ENCODE measurements at places on chromosomes 6 and 20.

- DNase-seq: no peak
- H3K4me1 ChIP-seq: peaks cover 8% of the 10 kb centered on the region
- no peak overlapping the region for H3K27ac ChIP-seq
- H3K4me3 ChIP-seq: no peak overlapping the region
- H3K27me3 ChIP-seq: no peaks in the 10 kb centered on the region
These were observed 8.0 kb upstream of the MYLK2 start for GRCh38 chr20:31811198-31811597.

DNA sequence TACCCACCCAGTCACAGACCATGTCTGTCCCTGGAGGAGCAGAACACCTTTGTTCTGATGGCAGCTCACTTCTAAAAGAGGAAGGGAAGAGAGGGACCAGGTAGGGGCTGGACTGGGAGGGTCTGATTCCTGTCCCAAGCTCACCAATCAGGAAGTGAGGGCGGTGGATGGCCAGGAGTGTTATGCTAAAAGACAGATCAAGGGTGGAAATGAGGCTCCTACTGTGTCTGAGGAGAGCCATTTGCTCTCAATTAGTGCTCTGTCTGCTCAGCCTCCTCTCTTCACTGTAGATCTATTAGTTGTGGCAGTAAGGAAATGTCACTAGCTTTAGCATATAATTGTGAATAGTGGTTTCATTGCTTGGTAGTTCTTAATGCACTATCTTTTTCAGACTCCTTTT lies 72.5 kb downstream of the ARMC2 start:
- H3K27me3 ChIP-seq: no peaks in the 10 kb centered on the region
- H3K4me1 ChIP-seq: peaks cover 39% of the 10 kb centered on the region
- DNase-seq: peak; percentile 86
- no peak overlapping the region for H3K27ac ChIP-seq

- no peaks in the 10 kb centered on the region for H3K36me3 ChIP-seq
- H3K27ac ChIP-seq: no peak overlapping the region
- no peak for DNase-seq
- H3K27me3 ChIP-seq: no peaks in the 10 kb centered on the region
These were observed 329.8 kb downstream of the KIF16B start for GRCh38 chr20:16243470-16243869.

- no peaks in the 10 kb centered on the region for H3K36me3 ChIP-seq
- H3K27ac ChIP-seq: 0 out of 2 replicates have a peak overlapping the region, but pooled peaks have one; percentile 23
- peaks cover 27% of the 10 kb centered on the region for H3K4me1 ChIP-seq
- no peak overlapping the region for H3K4me3 ChIP-seq
- DNase-seq: peak; percentile 31
These were observed 115.2 kb upstream of the RUNX2 start for GRCh38 chr6:45212976-45213375.

GRCh38 chr20:21465799-21466198 lies 48.1 kb downstream of the NKX2-2 start:
- DNase-seq: no peak
- H3K4me3 ChIP-seq: no peak overlapping the region
- H3K36me3 ChIP-seq: no peaks in the 10 kb centered on the region
- no peaks in the 10 kb centered on the region for H3K27me3 ChIP-seq
- H3K27ac ChIP-seq: no peak overlapping the region

- no peak overlapping the region for H3K4me3 ChIP-seq
- peaks cover 30% of the 10 kb centered on the region for H3K4me1 ChIP-seq
- no peak overlapping the region for H3K27ac ChIP-seq
- no peak for DNase-seq
- no peaks in the 10 kb centered on the region for H3K36me3 ChIP-seq
- H3K27me3 ChIP-seq: no peaks in the 10 kb centered on the region
These were observed 2.1 kb downstream of the DEF6 start for GRCh38 chr6:35299674-35300073.

DNA sequence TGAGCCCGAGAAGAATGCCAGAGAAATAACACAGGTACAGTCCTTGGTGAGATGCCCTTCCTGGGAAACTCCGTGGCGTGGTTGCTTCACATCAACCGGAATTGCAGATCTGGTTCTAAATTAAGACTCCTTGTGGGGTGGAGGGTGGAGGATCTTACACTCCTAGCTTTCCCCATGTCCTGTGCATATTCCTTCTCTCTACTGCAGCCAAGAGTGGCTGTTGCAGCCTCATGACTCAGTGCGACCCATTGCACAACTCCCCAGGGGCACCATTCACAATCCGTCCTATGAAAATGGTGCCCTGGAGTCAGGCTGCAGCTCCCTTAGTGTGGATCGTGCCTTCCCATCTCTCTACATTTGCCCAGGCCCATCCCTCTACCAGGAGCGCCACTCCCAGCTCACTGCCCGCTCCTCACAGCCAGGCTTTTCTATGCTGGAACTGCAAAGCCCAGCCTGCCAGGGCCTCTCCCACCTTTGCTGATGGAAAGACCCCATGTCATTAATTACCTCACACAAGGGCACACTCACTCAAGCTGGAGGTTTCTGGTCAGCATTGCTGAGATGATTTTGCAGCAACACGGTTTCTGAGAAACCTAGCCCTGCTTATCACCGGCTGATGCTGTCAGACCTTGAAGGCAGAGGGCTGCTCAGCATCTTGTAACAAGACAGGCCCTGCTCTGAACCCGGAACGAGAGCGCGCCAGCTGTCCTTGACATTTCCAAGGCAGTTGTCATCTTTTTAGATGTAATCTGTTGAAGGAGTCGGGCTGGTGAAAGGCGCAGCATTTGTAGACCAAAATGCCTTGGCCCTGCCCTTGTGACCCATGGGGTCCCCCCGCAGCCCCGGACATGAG lies 39.7 kb downstream of the SIRPA start:
- no peak overlapping the region for H3K4me3 ChIP-seq
- H3K27ac ChIP-seq: no peak overlapping the region
- no peaks in the 10 kb centered on the region for H3K4me1 ChIP-seq
- no peak for DNase-seq
- H3K27me3 ChIP-seq: no peaks in the 10 kb centered on the region

- no peak for DNase-seq
- no peak overlapping the region for H3K27ac ChIP-seq
- no peaks in the 10 kb centered on the region for H3K27me3 ChIP-seq
- no peaks in the 10 kb centered on the region for H3K36me3 ChIP-seq
These were observed 86.8 kb upstream of the AFDN start for GRCh38 chr6:167739721-167740475.

DNA sequence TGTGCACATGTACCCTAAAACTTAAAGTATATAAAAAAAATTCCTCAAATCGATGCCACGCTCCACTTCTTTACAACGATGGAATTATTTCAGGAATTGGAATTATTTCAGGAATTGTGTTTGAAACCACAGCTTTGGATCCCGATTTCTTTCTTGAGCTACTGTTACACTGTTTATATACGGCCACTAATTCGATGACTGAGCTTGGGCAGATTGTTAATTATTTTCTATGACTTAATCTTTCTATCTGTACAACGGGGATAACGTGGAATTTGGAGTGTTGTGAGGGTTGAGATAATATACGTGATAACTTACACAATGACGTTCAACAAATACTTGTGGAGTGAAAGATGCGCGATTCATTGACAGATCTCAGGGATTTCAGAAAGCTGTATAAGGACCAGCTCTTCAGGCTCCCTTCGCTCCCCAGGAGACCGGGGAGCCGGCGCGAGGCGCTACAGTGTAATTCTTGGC lies 171.3 kb downstream of the SLC16A10 start:
- H3K36me3 ChIP-seq: 0 out of 2 replicates have a peak, but pooled peaks cover under 1% of the 10 kb centered on the region
- H3K4me3 ChIP-seq: peak overlapping the region; percentile 17
- H3K27ac ChIP-seq: no peak overlapping the region
- no peak for DNase-seq

GRCh38 chr20:32558526-32558925 lies 26.6 kb downstream of the NOL4L start:
- DNase-seq: no peak
- no peaks in the 10 kb centered on the region for H3K27me3 ChIP-seq
- no peak overlapping the region for H3K27ac ChIP-seq

DNA sequence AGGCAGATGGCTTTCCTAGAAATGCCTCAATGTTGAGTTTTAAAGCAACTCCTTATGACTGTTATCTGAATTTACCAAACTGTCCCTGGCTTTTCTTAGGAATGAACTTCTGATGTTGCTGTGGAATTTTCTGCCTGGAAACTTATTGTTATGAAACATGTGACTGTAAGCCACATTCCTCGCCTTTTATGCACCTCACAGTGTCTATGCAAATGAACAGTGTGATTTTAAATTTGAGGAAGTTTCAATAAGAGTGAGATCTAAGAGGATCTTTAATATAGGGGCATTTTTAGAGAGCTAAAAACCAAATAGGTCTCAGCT lies 2.4 kb upstream of the CCR6 start:
- H3K27me3 ChIP-seq: no peaks in the 10 kb centered on the region
- H3K4me1 ChIP-seq: no peaks in the 10 kb centered on the region
- no peak overlapping the region for H3K4me3 ChIP-seq
- no peak for DNase-seq
- H3K36me3 ChIP-seq: no peaks in the 10 kb centered on the region
- H3K27ac ChIP-seq: no peak overlapping the region

GRCh38 chr20:18743665-18744440 lies 69.7 kb upstream of the SCP2D1 start:
- H3K4me1 ChIP-seq: peaks cover 8% of the 10 kb centered on the region
- no peaks in the 10 kb centered on the region for H3K36me3 ChIP-seq
- H3K27ac ChIP-seq: no peak overlapping the region

DNA sequence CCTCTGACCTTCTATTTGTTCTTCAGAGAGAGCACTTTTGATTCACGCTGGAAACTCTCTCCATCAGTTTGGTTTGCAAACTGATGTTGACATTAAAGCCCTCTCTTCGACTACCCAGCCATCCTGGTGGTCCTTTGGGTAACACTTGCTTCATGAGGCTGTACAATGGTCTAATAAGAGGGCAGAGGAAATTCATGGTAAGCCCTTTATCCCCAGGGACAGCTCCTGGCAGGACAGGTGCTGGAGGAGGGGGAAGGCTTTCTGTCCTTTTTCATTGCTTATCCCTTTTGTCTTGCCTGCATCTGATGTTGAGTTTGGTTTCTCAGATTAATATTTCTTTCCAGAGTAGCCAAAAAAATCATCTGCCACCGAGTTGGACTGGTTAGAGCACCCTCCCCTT lies 52.1 kb upstream of the CD93 start:
- DNase-seq: no peak
- H3K4me1 ChIP-seq: no peaks in the 10 kb centered on the region

GRCh38 chr6:117547688-117548621 lies 54.4 kb downstream of the GOPC start:
- peak; percentile 84 for DNase-seq
- H3K4me3 ChIP-seq: peak overlapping the region; percentile 65
- H3K27ac ChIP-seq: no peak overlapping the region
- no peaks in the 10 kb centered on the region for H3K36me3 ChIP-seq
- peaks cover 25% of the 10 kb centered on the region for H3K27me3 ChIP-seq

DNA sequence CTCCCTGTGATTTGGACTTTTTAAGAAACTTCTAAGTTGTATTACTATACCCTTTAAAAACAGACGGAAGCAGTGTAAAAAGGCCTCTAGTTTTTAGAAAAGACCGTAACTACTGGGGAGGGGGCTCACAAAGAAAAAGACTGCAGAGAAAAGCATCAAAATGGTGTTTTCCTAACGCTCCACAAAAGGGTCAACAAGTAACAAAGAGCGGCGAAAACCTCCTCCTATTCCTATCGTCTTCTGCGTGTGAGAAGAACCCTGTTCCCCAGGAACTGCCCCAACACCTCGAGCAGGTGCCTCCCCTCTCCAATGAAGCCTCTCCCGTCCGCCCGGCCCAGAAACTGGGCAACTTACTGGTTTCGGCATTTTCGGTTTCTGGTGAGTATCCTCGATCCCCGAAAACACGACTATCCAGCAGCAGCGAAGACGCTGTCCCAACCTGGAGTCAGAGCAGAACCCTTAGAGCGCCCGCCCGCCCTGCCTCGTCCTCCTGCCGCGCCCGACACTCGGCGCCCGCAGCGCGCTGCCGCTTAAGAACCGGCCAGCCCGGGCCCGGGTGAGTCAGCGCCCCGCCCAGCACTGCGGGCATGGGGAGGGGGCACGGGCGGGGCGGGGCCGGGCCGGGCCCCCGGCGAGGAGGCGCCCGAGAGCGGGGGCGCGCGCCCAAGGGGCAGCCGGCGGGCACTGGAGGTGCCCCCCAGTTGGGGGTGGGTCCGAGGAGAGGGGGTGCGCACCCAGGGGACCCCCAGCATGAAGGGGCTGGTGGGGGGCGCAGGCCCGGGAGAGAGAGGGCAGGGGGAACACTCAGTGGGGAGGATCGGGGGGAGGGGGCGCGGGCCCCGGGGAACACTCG lies 1.2 kb downstream of the EZR start:
- peak overlapping the region; percentile 75 for H3K27ac ChIP-seq
- peaks cover 11% of the 10 kb centered on the region for H3K27me3 ChIP-seq
- H3K36me3 ChIP-seq: peaks cover 10% of the 10 kb centered on the region
- H3K4me3 ChIP-seq: peak overlapping the region; percentile 91
- peaks cover 42% of the 10 kb centered on the region for H3K4me1 ChIP-seq

DNA sequence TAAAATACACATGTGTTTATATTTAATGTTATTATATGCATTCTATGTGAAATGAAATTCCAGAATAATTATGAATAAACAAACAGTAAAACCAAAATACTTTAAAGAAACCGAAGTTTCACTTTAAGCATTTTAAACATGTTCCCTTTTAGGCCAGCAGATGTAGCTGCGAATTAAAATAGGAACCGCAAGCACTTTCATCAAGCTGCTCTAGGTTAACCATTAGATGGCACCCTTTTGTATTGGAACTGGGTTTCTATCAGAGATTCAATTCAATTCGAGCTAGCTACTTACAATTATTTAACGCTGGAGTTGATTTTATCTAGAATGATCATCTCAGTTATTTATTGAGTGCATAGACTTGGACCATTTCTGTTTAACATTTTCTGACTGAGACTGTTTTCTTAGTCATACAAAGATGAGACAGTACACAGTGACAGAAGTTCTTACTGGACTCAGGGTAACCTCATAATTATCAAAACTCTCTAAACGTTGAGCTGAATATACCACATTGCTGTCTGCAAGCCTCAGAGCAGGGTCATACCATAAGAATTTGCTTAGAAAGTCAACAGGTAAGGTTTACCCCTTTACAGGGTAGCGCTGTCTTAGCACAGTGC lies 8.5 kb downstream of the TMEM242 start:
- H3K36me3 ChIP-seq: peaks cover 9% of the 10 kb centered on the region
- no peak overlapping the region for H3K4me3 ChIP-seq
- no peaks in the 10 kb centered on the region for H3K4me1 ChIP-seq
- H3K27me3 ChIP-seq: no peaks in the 10 kb centered on the region
- H3K27ac ChIP-seq: no peak overlapping the region

- H3K27me3 ChIP-seq: no peaks in the 10 kb centered on the region
- no peak for DNase-seq
- no peak overlapping the region for H3K27ac ChIP-seq
- peaks cover 14% of the 10 kb centered on the region for H3K4me1 ChIP-seq
- no peaks in the 10 kb centered on the region for H3K36me3 ChIP-seq
These were observed 9.5 kb upstream of the ADGRG6 start for GRCh38 chr6:142292166-142292924.

DNA sequence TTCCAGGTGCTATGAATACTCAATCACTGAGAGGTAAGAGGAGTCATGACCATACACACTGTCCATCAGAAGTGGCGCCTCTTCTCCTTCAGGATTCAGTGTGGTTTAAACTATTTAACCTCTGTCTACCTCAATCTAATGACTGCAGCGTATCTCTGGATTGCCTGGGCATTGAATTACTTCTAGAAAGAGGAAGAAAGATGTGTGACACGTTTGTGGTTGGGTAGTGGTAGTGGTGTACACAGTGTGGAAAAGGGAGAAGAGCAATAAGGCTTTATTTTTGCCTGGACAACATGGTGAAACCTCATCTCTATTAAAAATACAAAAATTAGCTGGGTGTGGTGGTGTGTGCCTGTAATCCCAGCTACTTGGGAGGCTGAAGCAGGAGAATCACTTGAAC lies 38.0 kb upstream of the ECHDC1 start:
- H3K36me3 ChIP-seq: no peaks in the 10 kb centered on the region
- no peak overlapping the region for H3K4me3 ChIP-seq
- no peak for DNase-seq
- H3K27ac ChIP-seq: no peak overlapping the region
- no peaks in the 10 kb centered on the region for H3K4me1 ChIP-seq
- H3K27me3 ChIP-seq: no peaks in the 10 kb centered on the region

Measured in GM23338 (cell line).